ENCODE measurements at places on chromosomes 7 and 10.

DNA sequence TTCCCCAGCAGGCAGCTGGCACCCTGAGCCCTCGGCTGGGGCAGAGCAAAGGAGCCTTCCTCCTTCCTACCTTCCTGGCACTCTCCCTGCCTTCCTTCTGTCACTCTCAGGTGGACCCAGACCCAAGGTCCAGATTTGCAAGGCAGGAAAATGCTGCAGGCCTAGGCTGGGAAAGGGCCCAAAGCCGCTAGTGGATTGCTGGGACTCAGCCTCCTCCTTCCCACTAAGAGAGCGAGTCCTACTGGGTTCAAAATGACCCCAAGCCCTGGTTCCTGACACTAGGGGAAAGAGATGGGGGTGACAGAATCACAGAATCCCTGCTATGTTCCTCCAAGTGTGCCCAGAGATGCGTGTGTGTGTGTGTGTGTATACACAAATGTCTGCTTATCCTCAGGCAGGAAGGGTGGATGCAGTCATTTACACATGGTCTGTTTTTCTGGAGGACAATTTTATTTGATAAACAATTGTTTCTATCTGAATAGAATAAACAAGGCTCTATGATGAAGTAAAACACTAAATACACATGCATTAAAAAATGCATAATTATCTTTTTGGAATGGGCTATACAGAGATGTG, 1.3 kb upstream of the PLAU start:
- DNase-seq, result no peak

- DNase-seq, result peak; percentile 65
Observed at GRCh38 chr10:133520193-133520738, 6.9 kb upstream of the CYP2E1 start.

GRCh38 chr10:116868722-116869121, 19.4 kb downstream of the ENO4 start:
- no peak for DNase-seq

GRCh38 chr7:132290021-132290420, 286.2 kb downstream of the PLXNA4 start:
- no peak for DNase-seq

- no peak for DNase-seq
Observed at GRCh38 chr7:87345962-87346371, 503 bp downstream of the CROT start.

GRCh38 chr7:27897001-27897400, 157.0 kb downstream of the TAX1BP1 start:
- DNase-seq, result no peak

- no peak for DNase-seq
Observed at GRCh38 chr10:87622314-87623004, 37.2 kb upstream of the PAPSS2 start.
